GM04504 (cell line): ENCODE measurements at places on chromosomes 5 and 9.
A peak's percentile ranks its signal among the peaks of the same experiment; 100 is the strongest.

- no peak for DNase-seq
These were observed 36.0 kb downstream of the NR6A1 start for GRCh38 chr9:124735121-124735520.

- no peak for DNase-seq
These were observed 240.5 kb downstream of the CETN3 start for GRCh38 chr5:90169078-90169477.

DNA sequence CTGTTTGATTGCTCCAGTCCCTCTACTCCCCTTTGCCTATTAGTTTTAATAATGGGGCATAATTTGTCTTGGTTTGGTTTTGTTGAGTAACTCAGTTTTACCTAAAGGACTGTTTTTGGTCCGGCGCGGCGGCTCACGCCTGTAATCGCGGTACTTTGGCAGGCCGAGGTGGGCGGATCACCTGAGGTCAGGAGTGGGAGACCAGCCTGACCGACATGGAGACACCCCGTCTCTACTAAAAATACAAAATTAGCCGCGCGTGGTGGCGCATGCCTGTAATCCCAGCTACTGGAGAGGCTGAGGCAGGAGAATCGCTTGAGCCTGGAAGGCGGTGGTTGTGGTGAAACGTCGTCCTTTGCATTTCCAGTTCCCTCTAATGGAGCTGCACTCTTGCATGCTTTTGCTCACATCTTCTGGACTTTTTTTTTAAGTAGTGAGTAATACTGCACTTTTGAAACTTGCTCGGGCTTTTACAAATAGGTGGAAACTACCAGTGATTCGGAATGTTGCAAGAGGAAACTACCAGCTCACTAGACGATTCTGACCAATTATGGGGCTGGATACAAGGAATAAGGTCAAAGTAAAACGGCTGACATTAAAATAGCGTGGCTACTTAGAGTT lies 721 bp upstream of the MAML1 start:
- DNase-seq: peak; percentile 65

- no peak for DNase-seq
These were observed 4.1 kb downstream of the DENND1A start for GRCh38 chr9:123925819-123926218.

DNA sequence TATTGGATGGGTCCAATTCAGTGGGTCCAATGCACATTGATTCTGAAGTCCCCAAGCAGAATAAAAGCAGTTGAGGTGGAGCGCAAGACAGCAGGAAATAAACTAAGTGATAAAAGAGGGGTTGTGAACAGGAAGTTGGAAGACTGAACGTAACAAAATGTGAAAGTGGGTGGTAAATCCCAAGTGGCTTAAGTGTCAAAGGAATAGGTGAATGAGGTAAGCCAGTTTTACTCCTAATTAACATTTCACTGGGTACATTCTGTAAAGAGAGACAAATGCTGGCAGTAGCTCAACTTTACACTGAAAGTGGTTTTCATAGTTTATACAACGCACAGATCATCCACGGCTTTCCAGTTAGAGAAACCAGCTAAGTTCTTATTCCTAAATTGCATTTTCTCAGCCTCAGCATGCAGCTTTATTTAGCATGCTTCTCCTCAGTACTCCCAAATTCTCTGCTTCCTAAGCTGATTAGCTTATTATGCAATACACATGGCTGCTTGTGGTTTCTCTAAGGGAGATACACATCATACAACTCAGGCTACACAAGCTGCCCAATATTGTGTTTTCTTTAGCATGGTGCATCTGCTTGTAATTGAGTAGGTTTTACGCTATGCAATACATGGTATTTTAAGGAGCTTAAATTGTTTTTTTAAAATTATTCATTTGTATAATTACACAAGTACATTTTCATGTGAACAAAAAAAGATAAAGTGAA lies 34.2 kb upstream of the HSD17B4 start:
- DNase-seq: peak; percentile 38

DNA sequence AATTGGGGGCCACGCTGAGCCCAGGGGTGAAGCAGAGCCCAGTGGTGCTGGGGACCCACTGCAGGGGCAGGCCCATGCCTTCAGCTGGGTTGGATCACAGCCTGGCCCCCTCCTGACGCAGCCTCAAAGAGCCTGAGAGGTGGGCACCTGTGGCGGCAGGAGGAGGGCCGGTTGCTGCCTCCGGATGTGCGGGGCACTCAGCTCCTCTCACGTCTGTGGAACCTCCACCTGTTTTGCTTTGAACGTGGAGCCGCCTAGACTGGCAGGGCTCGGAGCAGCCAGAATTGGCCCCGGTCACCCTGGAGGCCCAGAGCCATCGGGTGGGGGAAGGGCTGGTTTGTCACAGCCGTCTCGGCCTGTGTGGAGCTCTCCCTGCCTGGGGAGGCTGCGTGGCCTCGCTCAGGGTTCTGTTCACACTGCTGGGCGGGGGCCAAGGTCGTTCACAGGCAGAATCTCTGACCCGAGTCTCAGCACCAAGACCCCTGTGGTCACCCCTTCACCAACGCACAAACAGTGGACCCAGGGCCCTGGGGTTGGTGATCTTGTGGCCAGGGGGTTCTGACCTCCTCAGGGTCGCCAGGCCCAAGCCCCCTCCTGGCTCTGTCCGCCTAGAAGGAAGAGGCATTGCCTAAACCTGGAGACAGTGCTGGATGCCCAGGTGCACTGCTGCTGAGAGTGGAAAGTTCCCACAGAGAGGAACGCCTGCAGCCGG lies 9.2 kb upstream of the SLC9A3 start:
- DNase-seq: no peak

DNA sequence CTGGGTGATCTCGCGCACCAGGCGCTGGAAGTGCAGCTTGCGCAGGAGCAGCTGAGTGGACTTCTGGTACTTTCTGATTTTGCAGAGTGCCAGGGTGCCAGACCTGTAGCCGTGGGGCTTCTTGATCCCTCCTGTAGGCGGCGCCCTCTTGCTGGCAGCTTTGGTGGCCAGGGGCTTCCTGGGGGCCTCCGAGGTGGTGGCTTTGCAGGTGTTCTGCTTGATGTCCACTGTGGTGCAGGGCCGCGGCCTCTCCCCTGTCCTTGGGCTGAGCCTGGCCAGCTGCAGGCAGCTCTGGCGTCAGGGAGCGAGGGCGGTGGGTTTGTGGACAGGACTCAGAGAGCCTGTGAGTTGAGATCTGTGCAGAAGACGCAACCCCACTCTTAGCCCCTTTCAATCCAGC lies 36.1 kb downstream of the TAF11L14 start:
- no peak for DNase-seq

GRCh38 chr5:98750693-98751092 lies 22.8 kb upstream of the RGMB start:
- DNase-seq: no peak

DNA sequence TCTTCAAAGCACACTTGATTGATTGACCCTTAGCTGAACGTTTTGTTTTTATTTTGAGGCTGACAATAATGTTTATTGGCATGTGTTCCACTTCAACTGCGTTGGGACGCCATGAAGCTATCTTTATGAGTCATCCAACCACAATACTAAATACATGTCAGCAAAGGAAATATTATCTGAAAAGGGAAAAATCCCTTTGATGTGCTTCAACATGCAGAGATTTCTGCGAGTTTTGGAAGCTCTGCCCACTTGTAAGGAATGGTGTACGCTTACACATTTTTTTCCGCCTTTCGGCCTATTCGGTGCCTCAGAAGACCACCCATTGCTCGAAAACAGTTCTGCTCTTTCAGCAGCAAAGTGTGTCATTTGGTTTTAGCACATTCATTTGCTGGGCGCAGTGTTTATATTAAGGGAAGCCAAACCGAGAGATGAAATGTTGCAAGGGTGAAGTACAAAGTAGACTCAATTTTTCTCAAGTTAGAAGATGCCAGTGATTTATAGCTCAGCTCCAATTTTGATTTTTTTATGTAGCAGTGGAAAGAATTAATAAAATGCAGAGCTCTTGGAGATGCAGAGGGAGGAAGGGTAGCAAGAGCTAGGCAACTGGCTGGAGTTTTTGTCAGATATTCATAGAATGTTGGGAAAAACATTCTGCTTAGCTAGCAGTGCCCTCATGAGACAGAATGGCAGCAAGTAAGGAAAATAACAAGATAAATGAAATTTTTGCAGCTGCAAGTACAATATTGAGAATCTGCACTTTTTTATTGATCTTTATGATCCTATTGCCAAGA lies 68.9 kb downstream of the PRDM6 start:
- DNase-seq: peak; percentile 37

DNA sequence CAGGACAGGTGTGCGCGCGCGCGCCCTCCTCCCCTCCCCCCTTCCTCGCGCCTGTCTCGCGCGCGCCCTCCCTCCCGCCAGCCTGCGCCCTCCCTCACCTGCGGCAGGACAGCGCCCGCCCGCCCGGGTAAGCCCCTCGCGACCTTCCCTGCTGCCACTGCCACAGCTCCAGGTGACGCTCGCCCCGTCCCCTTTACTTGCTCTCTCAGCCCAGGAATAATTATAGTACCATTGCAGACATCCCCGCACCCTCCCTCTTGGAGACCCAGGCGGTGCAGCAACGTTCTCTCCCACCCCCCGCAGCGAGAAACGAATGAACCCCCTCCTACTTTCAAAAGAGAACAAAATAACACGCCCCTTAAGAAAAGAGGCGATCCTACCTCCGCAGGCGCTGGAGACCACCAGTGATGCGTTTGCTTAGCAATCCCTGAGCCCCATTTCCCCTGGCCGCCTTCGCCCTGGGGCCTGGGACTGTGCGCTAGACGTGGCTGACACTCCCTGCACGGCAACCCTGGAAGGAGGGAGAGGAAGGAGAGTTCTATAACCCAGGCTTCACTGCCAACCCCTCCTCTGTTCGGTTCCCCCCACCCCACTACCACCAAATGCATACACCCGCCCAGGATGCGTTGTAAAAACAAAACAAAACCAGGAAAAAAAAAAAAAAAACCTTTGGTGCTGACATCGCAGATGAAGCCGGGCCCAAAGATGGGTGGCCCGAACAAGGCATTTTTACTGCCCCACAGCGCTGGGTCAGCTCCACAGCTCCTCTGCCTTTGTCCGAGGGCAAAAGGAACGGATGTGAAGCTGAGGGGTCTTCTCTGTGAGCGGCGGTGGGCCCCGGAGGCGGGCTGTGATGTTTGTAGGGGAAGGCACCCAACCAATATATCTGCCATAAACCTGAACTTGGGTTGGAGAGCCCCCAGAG lies 5.6 kb upstream of the PURA start:
- DNase-seq: no peak

GRCh38 chr9:88816141-88816540 lies 175.1 kb upstream of the S1PR3 start:
- DNase-seq: peak; percentile 53

GRCh38 chr5:168706655-168707069 lies 127.5 kb upstream of the PANK3 start:
- no peak for DNase-seq

GRCh38 chr5:80871541-80871961 lies 88.6 kb upstream of the RASGRF2 start:
- DNase-seq: no peak

DNA sequence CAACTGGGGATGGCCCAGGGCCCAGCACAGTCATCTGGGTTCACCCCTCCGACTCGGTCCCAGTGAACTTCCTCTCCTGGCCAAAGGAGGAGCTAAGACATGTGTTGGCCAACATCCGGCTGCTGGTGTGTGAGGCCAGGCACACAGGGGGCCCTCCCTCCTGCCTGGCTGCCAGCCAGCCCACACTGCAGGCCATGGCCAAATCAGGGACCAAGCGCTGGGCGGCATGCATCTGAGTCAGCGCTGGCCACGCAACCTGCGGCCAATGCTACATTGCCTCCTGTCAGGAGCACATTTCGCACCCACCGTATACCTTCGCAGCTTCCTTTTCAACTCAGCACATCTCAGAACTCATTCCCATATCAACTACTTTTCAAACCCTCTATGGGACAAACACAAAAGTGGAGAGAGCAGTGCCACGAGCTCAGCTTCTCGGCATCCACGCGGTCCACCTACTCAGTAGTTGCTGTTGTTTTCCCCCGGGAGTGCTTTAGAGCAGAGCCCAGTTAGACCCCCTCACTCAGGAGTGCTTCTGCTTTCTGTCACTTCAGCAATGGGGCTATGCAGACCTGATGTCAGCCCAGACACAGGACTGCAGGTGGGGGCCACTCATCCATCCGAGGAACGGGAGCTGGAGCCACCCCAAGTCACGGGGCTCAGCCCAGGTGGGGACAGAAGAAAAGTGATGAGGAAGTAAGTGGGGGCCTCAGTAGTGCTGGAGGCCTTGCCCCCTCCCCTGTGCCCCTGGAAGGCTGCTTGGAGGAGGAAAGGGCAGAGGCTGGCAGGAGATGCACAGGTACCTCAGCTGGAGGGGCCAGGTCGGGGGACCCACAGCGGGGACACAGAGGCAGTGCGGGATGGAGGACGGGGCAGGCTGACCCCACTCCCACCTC lies 13.9 kb downstream of the NINJ1 start:
- peak; percentile 90 for DNase-seq

- DNase-seq: no peak
These were observed 146.9 kb upstream of the TLX3 start for GRCh38 chr5:171162165-171162564.

DNA sequence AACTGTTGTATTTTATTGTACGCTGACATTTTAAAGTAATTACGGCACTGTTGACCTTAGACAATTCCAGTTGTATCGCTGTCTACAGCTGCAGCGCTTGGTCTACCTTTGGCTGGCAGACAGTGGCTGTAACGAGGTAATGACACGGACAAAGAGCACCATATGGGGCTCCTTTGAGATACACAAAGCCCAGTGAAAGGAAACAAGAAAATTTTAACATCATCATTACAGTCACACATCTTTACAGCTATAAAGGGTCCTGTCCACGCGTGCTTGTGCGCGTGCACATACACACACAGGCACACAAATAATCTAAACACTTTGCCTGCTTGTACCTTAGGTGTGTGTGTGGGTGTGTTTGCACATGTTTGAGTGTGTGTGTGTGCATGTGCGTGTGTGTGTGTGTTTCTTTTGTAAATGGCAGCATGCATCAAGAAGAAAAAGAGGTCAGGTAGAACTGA lies 946.0 kb downstream of the NR2F1-AS1 start:
- DNase-seq: no peak

DNA sequence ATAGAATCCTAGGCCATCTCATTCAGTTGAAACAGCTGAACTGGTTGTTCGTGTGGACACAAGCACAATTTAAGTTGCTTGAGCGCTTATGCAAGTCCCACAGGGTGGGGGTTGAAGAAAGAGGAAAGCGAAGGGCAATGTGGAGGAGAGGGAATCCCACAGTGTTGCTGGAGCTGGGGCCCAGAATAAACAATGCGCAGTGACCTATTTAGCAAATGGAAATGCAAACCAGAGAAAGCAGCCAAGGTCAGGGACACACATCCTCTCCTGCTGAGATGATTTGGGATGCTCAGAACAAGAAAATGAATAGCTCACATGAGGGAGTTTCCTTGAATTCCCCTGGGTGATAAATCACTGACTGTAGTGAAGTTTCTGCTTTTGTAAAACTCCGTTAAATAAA lies 838.3 kb downstream of the TLE4 start:
- DNase-seq: no peak

DNA sequence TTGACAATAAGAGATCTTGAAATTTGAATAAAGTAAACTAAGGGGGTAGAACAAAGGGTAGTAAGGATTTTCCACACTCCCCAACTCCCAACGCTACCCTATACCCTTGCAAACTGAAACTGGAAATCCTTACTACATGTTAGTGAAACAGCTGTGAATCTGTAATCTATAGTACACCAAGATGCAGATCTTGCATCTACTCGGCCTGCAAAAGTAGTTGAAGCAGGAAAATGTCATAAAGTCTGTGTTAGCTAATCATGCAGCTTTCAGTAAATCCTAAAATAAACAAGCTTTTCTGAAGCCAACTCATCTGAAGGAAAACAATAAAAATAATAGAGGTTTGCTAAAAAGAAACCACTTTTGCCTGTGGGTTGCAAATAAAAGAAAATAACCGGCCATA lies 1242.0 kb upstream of the ACO1 start:
- DNase-seq: no peak

GRCh38 chr9:18759827-18760226 lies 273.2 kb downstream of the SAXO1 start:
- no peak for DNase-seq

- no peak for DNase-seq
These were observed 69.4 kb downstream of the SREK1 start for GRCh38 chr5:66213533-66213932.
